ENCODE measurements at places on chromosomes 2 and 18.

DNA sequence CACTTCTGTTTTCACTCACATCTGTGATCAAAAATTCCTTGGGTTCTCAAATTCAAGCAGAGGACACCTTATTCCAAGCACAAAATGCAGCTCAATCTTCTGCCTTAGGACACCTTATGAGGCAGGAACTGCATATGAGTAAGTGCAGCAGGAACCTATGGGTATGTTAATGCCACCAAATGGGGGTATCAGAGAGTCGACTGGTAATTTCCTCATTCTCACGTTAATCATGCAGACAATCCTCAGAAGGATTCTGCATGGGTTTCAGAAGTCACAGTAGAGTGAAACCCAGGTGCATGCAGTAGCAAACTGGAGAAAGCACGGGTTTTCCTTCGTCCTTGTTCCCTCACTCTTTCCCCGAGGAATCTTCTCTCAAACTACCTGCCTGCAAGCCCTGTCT lies 452.8 kb downstream of the CBLN2 start:
- DNase-seq: no peak

DNA sequence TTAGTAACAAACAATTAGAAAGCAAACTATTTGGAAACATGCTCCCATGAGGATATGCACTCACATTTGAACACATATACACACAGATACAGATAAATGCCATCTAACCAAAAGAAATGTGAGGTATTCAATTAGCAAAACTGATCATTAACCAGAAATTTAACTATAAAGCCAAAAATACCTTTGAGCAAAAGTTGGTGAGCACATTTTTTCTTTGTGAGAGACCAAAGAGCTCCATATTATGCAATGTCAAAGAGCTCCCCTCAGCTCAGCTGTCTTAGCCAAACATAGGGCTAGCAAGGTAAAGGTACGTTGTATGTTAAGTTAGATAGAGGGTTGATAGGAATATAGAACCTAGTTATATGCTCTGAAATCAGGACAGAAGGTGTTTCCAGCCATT lies 43.8 kb downstream of the CYBRD1 start:
- DNase-seq: no peak

GRCh38 chr2:241188361-241189092 lies at the start of gene ANO7:
TSS of gene ANO7 (plus strand) at chr2:241188677. CDS start at chr2:241190064, 1,387 bp downstream.
- no peak for DNase-seq

- no peak for DNase-seq
Observed at GRCh38 chr2:6080932-6081753, 389.0 kb downstream of the SOX11 start.

DNA sequence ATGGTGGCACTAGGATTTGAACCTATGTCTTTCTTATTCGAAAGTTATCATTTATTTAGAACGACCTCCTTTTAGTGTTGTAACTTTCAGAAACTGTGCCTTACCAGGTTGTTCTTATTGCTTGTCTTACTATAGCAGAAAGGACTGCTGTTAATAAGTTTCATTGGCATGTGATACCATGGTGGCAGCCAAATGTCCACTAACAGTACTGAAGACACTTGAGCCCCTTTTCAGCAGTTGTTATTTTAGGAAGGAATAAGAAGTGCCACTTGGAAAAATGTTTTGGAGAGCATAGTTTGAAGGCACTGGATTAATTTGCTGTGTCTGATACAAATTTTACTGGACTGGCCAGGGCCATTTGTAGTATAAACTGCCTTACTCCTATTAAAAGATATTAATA lies 37.7 kb downstream of the CEP192 start:
- DNase-seq: no peak
